GM12891 (cell line): ENCODE measurements at places on chromosomes 6 and 20.

- DNase-seq: no peak
Observed at GRCh38 chr20:19019734-19020364, 192.6 kb upstream of the SLC24A3 start.

DNA sequence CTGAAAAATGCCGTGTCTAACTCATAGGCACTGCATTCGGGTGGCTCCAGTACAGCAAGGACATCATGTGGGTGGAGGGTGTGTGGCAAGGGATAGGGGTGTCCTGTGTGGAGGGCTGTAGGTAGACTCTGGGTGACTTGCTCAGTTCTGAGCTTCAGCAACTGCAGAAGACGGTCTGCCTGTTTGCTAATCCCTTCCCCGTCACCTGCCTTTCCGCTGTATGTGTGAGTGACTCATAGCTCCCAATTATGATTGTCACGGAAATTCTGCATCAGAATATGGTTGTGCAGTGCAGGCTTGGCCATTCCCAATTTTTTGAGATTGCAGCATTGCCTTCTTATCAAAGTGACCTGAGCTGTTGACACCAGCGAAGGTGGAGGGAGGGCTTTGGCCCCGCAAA, 174.3 kb downstream of the CDH4 start:
- DNase-seq: no peak

DNA sequence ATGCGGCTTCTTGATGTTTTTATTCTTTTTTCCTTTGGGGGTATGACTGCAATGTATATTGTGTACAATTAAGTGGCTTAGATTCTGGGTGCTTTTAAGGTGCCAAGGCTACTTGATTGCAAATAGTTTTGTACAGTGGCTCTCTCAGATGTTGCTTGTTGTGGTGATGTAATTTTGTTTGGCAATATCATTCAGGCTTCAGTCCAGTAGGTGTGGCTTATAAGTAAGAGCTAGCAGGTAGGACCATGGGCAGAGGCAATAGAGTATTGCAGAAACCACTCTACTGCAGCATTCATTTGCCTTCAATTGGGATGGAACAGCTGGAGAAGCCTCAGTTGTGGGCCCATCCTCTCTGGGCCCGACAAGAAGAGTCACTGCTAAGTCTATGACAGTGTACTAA, 407.9 kb upstream of the MAN1A1 start:
- DNase-seq: no peak

DNA sequence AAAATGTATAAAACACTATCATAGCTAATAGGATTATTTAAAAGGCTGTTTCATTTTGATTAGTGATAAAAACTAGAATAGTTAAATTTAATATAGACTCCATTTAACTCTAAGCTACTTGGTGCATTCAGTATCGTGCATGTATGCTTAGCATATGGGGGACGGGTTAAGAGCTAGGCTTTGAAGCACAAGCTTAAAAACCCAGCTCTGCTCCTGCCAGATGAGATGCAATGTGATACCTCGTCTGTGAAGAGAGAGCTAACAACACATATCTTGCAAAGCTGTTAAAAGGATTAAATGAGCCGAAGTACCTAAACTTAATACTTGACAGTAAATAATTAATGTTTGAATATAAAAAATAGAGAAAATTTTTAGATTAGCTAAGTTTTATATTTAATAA, 42.2 kb downstream of the DTNBP1 start:
- DNase-seq: no peak

DNA sequence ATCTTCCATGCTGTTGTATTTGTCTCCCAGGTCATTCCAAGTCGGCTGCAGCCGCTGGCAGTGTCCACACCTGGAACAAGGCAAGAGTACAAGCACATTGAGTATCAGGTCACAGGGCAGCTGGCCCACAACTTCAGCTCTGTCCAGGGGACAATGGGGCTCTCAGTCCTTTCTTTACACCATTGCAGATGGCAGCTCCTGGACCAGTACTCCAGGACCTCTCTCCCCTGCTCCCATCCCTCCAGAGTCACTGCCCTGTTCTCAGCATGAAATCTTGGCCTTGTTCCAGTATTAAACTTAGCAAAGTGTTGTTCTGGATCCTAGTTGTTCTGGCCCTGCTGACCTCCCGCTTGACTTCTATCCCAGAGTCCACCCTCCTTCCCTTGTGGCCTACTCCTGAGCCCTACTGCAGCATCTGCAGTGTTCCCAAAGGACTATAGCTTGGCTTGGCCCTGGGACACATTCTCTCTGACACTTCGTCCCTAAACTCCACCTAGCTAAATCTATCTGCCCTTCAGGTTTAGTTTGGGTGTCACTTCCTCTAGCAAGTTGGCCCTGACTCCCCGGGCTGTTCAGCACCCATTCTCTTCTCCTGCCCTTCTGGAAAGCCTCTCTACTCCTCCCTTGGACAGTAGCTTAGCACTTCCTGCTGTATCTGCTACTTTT, 5.8 kb downstream of the TXNDC5 start:
- no peak for DNase-seq

DNA sequence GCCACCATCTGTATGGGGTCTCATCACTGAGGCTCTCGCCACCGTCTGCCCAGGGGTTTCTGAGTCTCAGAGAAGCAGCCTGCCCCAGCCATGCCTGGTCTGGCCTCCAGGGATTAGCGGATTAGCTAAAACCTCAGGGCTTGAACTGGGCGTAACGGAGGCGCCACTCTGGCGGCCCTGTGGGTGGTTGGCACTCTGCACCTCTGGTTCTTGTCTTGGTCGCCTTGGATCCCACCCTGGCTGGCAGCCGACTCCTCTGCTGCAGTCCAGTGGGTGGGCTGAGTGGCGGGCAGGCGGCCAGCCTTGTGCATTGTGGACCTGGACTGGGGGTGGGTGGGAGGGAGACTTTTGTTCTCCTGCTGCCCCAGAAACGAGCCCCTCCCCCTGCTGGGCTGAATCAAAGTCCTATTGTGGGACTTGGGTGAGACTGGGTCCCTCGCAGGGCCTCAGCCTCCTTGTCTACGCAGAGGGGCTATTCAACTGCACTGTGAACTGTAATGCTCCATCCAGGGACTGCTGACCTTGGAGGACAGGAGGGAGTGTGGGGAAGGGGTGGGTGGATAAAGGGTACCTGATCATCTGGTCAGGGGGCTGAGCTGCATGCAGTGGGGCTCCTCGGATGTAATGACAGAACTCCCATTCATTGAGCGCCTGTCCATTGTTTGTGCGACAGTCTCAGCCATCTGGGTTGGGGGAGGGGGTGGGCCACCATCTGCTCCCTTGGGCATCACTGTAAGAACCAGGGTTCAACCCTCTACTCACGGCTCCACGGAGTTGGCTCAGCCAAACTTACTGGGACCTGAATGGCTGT, 23.9 kb downstream of the SUN5 start:
- no peak for DNase-seq

DNA sequence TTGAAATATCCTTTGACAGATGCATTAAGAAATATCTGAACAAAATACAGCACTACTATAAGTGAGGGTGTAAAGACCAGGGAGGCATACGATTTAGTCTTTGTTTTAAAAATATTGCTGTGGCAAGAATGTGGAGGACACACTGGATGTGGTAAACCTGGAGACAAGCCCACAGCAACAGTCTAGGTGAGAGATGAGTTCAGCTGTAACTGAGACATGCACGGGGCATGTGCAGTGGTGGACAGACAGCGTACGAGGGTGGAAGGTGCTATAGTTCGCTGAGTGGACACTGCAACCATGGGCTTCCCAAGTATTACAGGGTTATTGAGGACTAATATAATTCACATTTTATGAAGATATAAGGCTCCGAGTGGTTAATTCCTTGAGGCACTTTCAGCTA, 1.8 kb downstream of the NANP start:
- no peak for DNase-seq

DNA sequence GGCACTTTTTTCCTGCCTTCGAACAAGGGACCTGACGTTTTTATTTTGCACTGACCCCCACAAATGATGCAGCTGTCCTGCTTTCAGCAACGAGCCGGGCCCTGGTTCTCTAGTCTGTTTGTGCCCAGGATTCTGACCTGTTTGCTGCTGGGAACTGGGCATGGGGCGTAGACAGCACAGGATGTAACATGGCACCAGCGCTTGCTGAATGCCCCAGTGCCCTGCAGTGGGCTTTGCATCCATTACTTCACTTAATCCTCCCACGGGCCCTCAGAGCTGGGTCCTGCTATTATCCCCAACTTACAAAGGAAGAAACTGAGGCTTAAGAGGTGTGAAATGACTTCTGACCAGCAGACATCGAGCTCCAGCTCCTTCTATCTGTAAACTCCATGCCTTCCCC, 80.4 kb upstream of the PMEPA1 start:
- DNase-seq: no peak
